Fibroblast of lung (primary cell): ENCODE measurements at places on chromosomes 1 and 21. TPM values are rescaled to one million over a fixed set of nuclear protein-coding genes. Genes with fewer than 3 reads are reported as not detected.
A peak's percentile ranks its signal among the peaks of the same experiment; 100 is the strongest.

GRCh38 chr1:18836654-18837053 is 22.8 kb downstream of the TAS1R2 start:
- no peaks in the 10 kb centered on the region for H3K4me1 ChIP-seq
- H3K27me3 ChIP-seq = peaks cover 3% of the 10 kb centered on the region
- no peak overlapping the region for H3K4me3 ChIP-seq
- no peak overlapping the region for H3K27ac ChIP-seq
- no peak for DNase-seq
- H3K36me3 ChIP-seq = no peaks in the 10 kb centered on the region

CLCN6 gene
- total RNA-seq = 10.3 and 19.3 TPM in 2 replicates

- no peak for DNase-seq
- H3K4me1 ChIP-seq = no peaks in the 10 kb centered on the region
- H3K4me3 ChIP-seq = no peak overlapping the region
- no peak overlapping the region for H3K27ac ChIP-seq
- H3K27me3 ChIP-seq = no peaks in the 10 kb centered on the region
Observed at GRCh38 chr1:214532070-214532469, 19.3 kb downstream of the PTPN14 start.

COQ8A gene
- total RNA-seq = 19.3 and 19.7 TPM in 2 replicates

SH2D5 gene
- 2.3 and 5.0 TPM in 2 replicates for total RNA-seq

DNA sequence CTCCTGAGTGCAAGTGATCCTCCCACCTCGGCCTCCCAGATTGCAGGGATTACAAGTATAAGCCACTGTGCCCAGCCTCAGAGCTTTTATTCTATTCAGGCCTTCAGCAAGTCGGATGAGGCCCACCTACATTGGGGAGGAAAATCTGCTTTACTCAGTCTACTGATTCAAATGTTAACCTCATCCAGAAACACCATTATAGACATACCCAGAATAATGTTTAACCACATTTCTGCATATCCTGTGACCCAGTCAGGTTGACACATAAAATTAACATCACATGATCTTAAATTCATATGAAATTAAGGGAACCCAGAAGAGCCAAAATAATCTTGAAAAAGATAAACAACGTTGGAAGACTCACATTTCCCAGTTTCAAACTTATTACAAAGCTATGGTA is 14.9 kb downstream of the IL20 start:
- no peaks in the 10 kb centered on the region for H3K4me1 ChIP-seq
- H3K27me3 ChIP-seq = no peaks in the 10 kb centered on the region
- no peak for DNase-seq
- no peaks in the 10 kb centered on the region for H3K36me3 ChIP-seq

DNA sequence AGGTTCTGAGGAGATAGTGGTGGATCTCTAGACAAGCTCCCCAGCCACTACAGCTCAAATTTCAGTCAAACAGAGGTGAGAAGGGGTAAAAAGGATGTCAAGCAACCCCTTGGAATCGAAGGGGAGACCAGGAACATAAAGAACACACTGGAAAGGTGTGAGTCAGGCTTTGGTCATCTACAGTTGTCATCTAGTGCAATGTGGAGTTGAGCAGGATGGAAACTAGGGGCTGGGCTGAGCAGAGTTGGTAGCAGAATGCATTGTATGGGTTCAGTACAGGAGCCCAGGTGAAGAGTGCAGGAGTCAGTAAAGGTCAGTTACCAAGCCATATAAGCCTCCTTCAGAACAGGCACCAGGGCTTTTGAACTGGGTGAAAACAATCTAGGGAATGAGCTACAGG is 52.7 kb upstream of the VAV3 start:
- no peaks in the 10 kb centered on the region for H3K27me3 ChIP-seq
- H3K27ac ChIP-seq = no peak overlapping the region
- no peaks in the 10 kb centered on the region for H3K36me3 ChIP-seq
- DNase-seq = peak; percentile 42
- no peak overlapping the region for H3K4me3 ChIP-seq
- H3K4me1 ChIP-seq = no peaks in the 10 kb centered on the region

GRCh38 chr1:101290922-101291561 is 54.2 kb downstream of the S1PR1 start:
- H3K4me3 ChIP-seq = no peak overlapping the region
- H3K27me3 ChIP-seq = no peaks in the 10 kb centered on the region
- no peaks in the 10 kb centered on the region for H3K36me3 ChIP-seq
- no peak for DNase-seq
- no peaks in the 10 kb centered on the region for H3K4me1 ChIP-seq
- no peak overlapping the region for H3K27ac ChIP-seq

OR2L13 gene
- not detected in 2 replicates for total RNA-seq

RSPH1 gene
- not detected in 2 replicates for total RNA-seq

KRTAP19-3 gene
- not detected in 2 replicates for total RNA-seq

MPZL1 gene
- total RNA-seq = 81.4 and 86.8 TPM in 2 replicates

DNA sequence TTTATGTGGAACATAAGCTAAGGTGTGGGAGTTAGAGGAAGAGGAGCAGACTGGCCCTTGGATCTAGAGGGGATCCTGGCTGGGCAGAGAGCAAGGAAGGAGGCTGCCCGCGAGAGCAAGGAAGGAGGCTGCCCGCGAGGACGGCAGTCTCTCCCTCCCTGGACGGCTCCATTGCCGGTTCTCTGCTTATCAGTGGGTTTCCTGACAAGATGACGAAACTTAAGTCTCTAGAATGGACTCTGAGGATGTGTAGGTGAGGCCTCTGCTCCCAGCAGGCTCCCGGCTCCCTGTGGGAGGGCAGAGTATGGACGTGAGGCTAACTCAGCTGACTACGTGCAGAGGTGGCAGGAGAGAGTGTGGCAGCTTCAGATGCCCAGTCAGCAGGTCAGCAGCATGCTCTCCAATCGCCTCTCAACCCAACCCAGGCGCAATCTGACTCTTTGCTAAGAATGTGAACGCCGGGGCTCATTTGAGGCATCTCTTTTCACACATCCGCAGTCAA is 6.1 kb downstream of the MYBPHL start:
- H3K27ac ChIP-seq = no peak overlapping the region

GRCh38 chr1:42524330-42524729 is 61.2 kb downstream of the CCDC30 start:
- H3K4me3 ChIP-seq = no peak overlapping the region
- no peaks in the 10 kb centered on the region for H3K4me1 ChIP-seq
- no peaks in the 10 kb centered on the region for H3K27me3 ChIP-seq
- DNase-seq = no peak

DNA sequence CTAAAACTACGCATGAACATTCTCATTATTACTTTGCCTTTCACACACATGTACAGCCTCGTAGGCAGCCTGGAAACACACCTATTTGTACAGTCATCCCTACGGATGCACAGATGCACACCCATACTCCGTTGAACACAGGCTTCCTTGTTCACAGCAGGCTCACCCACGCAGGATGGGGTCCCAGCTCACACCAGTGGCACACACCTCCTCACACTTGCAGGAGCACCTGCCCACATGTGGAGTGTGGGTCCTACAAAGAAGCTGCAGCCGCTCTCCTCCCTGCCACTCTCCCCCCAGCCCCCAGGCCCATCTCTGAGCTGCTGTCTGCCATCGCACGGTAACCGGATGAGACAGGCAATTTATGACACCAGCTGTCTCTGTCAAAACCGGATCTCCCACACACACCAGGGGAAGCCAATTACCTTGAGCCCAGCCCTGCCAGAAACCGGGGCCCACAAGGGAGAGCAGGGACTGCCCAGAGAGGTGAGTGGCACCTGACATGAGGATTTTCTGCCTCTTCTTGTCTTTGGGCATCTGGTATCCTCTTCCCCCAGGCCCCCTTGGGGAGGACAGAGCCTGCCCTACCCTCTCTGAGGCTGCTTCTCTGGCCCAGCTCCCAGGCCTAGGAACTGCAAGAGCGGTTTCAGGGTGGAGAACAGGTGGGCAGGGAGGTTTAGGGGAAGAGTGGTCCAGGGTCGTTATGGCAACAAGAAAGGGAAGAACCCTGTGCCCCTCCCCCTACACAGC is 175.4 kb downstream of the IGSF21 start:
- H3K4me1 ChIP-seq = no peaks in the 10 kb centered on the region
- no peak overlapping the region for H3K27ac ChIP-seq
- no peaks in the 10 kb centered on the region for H3K27me3 ChIP-seq

DNA sequence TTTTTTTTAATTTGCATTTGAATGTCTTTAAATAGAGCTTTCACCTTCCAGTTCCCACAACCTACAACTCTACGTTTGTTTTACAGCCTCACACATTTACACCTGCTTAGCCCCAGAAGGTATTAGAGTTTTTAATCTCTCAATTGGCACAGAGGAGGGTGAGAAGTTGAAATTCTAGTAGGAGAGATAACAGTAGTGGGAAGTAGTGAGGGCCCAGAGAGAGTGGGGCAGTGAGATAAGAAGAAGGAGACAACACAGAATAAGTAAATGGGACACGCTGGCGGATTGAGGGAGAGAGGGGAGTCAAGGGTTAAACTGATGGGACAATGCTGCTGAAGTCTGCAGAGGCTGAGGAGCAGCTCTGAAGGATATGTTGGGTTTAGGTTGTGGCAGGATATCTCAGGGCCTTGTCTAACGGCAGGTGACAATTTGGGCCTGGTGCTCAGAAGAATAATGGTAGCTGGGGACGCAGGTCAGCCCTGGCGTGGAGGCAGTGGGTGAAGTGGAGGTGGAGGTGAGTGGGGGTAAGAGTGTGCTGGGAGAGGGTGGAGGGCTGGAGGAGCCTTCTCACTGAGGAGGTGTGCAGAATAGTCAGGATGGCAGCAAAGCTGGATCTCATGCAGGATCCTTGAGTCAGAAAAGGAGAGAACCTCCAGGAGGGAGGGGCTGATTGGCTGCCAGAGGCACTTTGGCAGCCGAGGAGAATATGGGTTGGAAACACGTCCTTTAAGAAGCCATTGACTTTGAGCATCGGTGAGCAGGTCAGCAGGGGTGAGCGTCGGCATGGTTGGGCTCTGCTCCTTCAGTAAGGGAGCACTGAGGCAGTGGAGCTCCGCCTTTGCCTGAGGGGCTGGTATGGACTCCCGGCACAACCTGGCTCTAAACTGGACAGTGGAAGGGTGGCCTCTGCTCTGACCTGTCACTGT is 72.9 kb downstream of the SYT6 start:
- H3K4me1 ChIP-seq = no peaks in the 10 kb centered on the region
- no peak overlapping the region for H3K4me3 ChIP-seq
- H3K36me3 ChIP-seq = no peaks in the 10 kb centered on the region
- no peak for DNase-seq
- H3K27me3 ChIP-seq = peaks cover 11% of the 10 kb centered on the region
- H3K27ac ChIP-seq = no peak overlapping the region

DNA sequence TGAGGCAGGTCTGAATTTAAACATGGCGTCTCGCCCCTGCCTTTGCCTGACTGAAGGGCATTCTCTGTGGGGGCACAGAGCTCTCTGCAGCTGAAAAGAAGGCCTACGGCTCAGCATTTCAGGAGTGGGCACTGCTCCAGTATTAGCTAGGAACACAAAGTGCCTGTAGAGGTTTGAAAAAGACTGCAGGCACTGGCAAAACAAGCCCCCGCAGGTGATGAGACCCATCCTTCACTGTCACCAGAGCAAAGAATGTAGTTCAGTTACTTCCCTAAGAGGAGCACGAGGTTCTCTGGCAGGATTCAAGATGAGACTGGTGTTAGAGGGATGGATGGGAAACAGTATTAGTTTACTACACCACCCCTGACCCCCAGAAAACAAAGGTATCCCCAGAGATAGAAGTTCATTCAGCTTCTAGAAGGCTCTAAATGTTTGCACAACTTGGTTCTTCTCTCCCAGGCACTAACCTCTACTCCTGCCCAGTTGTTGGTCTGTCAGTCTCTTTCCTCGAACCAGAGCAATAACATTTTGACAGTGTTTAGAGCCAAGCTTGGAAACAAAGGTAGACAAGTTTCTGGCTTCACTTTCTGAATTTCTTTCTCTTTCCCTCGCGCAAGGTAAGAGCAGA is 101.9 kb upstream of the KCNE2 start:
- H3K4me3 ChIP-seq = no peak overlapping the region
- no peaks in the 10 kb centered on the region for H3K27me3 ChIP-seq
- no peak for DNase-seq
- H3K27ac ChIP-seq = no peak overlapping the region
- no peaks in the 10 kb centered on the region for H3K36me3 ChIP-seq

DNA sequence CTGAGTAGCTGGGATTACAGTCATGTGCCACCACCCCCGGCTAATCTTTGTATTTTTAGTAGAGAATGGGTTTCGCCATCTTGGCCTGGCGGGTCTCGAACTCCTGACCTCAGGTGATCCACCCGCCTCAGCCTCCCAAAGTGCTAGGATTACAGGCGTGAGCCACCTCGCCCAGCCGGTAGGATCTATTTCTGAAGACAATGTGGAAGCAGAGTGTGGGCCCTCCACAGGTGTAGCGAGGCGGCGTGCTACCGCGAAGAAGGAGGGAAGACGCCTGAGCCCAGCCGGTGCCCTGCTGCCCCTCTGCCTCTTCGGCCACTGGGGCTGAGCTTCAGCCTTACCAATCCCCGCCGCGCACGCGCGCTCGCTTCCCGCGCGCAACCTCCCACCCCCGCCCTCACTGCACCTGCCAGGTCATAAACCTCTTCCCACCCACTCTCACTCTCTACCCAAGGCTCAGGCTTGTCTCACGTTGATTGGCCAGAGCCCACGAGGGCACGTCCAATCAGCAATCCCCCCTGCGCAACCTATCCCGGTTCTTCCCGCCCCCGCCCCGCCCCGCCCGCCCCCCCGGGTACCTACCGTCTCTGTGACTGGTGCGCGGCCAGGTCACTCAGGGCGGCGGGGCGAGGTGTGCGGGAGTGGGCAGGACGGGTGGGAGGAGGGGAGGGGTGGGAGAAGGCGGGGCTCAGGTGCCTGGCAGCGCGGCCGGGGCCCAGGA is 409 bp upstream of the HOOK1 start:
- H3K27me3 ChIP-seq = peaks cover 24% of the 10 kb centered on the region
- peak; percentile 12 for DNase-seq
- no peak overlapping the region for H3K27ac ChIP-seq
- H3K4me3 ChIP-seq = no peak overlapping the region
- H3K36me3 ChIP-seq = no peaks in the 10 kb centered on the region

LIN28A gene
- total RNA-seq = not detected in 2 replicates

GRCh38 chr1:215780139-215780538 is 213.0 kb downstream of the KCTD3 start:
- H3K36me3 ChIP-seq = no peaks in the 10 kb centered on the region
- peaks cover 3% of the 10 kb centered on the region for H3K4me1 ChIP-seq
- no peaks in the 10 kb centered on the region for H3K27me3 ChIP-seq

GRCh38 chr1:10388387-10388715 is 10.5 kb upstream of the PGD start:
- DNase-seq = no peak
- no peaks in the 10 kb centered on the region for H3K36me3 ChIP-seq
- peaks cover 9% of the 10 kb centered on the region for H3K4me1 ChIP-seq
- no peaks in the 10 kb centered on the region for H3K27me3 ChIP-seq

KIRREL1 gene
- total RNA-seq = 83.0 and 123 TPM in 2 replicates

CFAP107 gene
- under 0.01 TPM in 1 of 2 replicates, not detected in the other for total RNA-seq

- DNase-seq = no peak
- no peak overlapping the region for H3K27ac ChIP-seq
- no peaks in the 10 kb centered on the region for H3K4me1 ChIP-seq
- H3K4me3 ChIP-seq = no peak overlapping the region
- no peaks in the 10 kb centered on the region for H3K27me3 ChIP-seq
Observed at GRCh38 chr1:196655494-196655893, 3.7 kb downstream of the CFH start.

DNA sequence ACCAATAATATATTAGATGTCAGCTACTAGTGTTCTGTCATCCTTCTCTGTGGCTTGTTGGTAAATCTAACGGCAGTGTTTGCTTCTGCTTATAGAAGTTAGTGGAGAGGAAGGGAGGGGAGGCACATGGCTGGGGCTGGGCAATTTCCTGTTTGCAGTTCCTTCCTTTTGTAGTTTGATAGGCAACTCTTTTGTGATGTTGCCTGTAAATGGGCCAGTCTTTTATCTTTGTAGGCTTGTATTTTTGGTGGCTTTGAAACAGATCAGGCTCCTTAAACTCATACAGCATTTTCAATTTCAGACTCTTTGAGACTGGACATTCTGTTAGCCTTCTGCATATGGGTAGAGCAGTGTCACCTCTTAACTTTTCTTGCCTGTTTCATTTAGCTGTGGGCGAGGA is 48.1 kb downstream of the CDC14A start:
- H3K27ac ChIP-seq = no peak overlapping the region
- H3K4me3 ChIP-seq = no peak overlapping the region
- no peaks in the 10 kb centered on the region for H3K27me3 ChIP-seq

MACF1 gene
- total RNA-seq = 265 and 414 TPM in 2 replicates

CFAP126 gene
- total RNA-seq = not detected in 2 replicates
